ENCODE measurements at places on chromosomes 3 and 15.
A peak's percentile ranks its signal among the peaks of the same experiment; 100 is the strongest.

DNA sequence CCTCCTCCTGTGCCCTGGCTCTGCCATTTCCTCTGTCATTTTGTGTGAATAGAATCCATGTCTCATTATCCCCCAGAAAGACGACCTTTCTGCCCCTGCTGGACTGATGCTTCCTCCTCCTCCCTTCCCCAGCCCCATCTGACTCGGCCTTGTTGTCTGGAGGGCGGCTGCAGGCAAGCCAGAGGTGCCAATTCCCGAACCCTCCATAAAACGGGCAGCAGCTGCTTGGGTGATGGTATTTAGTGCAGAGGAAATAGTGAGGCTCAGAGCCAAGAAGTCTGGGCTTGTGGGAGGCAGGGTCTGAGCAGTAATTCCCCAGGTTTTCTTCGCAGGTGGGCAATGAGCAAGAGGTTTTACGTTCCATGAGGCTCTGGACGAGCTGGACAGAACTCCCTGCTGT is 71.2 kb downstream of the ITGA11 start:
- DNase-seq, result no peak

DNA sequence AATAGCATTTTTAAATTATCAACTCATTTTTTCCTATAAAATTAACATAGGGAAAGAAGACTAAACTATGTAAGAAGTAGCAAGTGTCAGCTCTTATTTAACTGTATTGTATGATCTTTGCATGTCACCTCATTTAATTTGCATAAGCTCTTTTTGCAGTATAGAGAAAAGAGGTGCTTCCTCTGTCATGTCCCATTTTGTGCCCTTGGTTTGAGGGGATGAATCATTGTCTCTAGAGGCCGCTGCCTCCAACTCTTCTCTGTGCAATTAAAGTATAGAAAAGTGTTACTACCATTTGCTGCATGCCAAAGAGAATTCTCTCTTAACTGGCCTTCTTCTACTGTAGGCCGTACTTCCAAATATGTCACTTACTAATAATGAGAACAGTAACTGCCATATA is 93.4 kb downstream of the LRRC28 start:
- DNase-seq, result no peak

DNA sequence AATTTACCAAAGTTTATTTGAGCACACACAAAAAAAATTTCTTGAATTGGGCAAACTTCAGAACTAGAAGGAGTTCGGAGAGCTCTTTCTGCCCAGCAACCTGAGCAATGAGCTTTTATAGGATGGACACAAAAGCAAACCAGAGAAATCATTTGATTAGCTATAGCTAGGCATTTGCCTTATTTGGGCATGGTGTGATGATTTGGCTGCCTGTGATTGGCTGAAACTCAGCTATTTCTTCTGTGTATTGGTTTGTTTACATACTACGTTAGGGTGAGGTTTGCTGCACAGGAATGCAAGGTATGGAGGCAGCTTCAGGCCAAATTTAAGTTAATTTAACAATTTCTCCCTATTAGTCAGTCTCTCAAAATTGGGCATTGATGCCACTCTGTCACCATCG is 65.1 kb downstream of the NEK11 start:
- DNase-seq, result no peak

DNA sequence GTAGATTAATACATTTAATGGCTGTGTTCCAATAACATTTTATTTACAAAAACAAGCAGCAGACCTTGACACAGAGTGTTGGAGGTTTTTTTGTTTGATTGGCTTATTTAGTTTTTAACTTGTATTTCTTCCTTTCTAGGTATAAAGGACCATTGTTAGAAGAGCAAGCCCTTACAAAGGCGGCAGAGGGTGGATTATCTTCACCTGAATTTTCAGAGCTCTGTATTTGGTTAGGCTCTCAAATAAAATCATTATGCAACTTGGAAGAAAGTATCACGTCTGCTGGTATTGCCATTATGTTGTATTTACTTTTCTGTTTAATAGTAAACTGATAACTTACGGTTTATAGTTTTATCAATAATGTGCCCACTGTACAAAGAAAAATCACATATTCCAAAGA is 10.0 kb downstream of the FAM98B start:
- DNase-seq, result no peak

GRCh38 chr3:71978150-71978721 is 193.3 kb upstream of the PROK2 start:
- DNase-seq, result no peak

DNA sequence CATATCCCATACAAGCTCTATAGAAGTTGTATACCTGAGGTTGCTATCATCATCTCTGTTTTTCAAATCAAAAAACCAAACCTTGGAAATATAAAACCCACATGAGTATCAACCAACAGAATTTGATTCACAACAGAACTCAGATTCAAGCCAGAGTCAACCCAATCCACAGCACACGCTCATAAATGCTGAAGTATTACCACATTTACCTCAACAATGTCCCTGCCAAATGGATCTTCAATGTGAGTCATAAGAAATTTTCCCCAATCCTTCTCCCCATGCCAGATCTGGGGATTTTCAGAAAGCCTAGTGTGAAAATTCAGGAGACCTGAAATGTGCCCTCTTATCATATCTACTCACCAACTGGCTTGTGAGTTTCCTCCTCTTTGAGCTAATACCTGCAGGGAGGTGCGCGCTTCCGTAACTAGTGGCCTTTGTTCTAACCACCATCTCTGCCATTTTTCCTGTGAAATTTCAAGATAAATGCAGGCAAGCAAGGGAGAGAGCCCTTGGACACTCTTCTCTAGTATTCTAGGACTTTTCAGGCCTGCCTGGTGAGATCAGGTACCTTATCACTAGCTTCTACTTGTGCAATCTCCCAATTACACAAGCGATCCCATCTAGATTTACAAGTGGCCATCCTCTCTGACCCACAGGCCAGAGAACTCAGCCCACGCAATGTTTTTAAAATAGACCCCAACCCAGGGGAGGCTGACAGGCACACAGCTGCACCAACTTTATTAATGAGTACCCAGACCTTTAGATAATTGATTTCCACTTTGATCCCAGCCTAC is 1076.9 kb upstream of the CFAP20DC start:
- DNase-seq, result no peak

DNA sequence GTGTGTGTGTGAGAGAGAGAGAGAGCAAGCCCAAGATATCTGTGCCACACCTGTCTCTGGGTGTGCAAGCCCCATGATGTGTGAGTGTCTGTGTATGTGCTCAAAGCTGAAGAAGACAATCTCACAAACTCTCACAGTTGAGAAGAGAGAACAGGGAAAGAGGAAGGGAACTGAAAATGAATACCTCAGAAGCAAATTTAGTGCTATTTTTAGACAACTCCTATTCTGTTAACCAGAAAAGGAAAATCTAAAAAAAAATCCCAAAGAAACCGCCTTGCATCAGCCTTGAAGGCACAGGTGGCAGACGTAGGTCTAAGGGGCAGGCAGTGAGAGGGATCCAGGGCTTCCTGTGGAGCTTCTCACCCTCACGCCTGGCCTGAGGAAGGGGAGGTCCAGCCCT is 47.8 kb downstream of the ATP2B2 start:
- DNase-seq, result no peak

- DNase-seq, result no peak
Measured at GRCh38 chr15:74616366-74616939, 817 bp downstream of the CLK3 start.

- peak; percentile 94 for DNase-seq
Measured at GRCh38 chr15:98853161-98853560, 154.4 kb downstream of the PGPEP1L start.

- DNase-seq, result no peak
Measured at GRCh38 chr15:47384341-47384740, 333.0 kb upstream of the SEMA6D start.

GRCh38 chr3:76245622-76246021 is 460.3 kb upstream of the ZNF717 start:
- DNase-seq, result no peak

- no peak for DNase-seq
Measured at GRCh38 chr15:63188247-63188925, 1.0 kb upstream of the RAB8B start.

DNA sequence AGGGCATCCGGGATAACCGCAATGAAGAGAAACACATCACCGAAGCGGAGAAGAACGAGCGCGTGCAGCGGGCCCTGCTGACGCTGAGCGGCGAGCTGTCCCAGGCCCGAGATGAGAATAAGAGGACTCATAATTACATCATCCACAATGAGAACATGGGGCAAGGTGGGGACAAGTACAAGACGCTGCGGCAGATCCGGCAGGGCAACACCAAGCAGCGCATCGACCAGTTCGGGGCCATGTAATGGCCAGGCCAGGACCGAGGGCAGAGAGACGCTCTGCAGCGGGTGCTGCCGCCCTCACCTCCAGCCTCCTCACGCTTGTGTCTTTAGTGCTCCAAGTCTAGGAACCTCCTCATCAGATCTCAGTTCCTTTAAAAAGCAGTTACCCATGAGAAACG is 863.7 kb upstream of the ALCAM start:
- DNase-seq, result no peak

DNA sequence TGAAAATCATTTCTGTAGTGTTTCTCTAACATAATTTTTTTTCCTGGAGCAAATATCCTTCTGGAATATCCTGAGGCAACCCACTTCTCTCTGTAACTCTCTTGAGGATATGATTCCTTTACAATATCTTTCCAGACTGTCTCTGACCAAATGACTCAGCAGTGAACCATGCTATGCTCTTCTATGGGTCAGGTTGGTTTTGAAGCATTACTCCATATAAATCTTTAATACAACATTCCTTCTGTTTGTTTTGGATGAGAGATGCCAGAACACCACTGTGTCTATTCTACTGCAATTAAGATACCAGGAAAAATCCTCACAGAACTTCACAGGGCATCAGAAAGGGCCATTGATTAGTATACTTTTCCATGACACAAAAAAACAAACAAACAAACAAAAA is 626.4 kb upstream of the ZNF385D start:
- no peak for DNase-seq

DNA sequence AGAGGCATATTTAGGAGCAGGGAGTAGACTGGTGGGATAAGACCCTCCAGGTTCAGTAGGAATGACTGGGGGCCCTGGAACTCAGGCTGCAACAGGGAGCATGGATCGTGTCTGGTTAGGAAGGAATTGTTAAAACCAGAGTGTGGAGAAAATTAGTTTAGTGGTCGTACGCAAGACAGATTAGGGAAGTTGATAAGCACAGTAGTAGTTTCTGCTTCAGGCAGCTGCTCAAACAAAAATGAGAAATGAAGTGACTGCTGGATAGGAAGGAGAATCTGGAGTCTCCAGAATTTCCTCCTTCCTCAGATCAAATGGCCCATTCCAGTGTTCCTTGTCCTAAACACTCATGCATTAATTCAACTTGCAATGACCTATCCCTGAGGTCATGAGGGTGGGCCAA is 11.2 kb downstream of the MYD88 start:
- DNase-seq, result no peak

- peak; percentile 59 for DNase-seq
Measured at GRCh38 chr3:52533623-52534280, at the start of gene NT5DC2. Gene NT5DC2, minus strand, starts transcription at chr3:52533857. Its CDS starts 120 bp downstream, at chr3:52533737.

Measured in hippocampal formation (tissue), 2 donors.